ENCODE measurements at places on chromosomes 2 and 18.

DNA sequence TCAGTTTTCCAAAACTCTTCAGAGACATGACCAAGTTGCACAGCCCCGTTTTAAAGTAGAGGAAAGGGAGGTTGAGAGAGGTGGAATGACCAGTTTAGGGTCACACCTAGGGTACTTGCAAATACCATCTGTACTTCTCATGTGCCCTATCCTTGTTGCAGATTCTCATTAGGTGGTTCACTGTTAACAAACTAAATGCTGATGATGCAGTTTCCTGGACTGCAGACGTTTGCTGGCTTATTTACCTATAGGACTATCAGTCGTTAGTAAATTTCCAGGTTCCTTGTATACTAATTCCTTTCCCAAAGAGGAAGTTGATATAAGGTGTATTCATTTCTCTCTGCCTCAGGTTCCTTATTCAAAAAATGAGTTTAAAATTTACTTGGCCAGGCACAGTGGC, 1.4 kb downstream of the FARP2 start:
- DNase-seq, result no peak

- DNase-seq, result no peak
Observed at GRCh38 chr2:224360801-224361251, 41.1 kb downstream of the FAM124B start.

DNA sequence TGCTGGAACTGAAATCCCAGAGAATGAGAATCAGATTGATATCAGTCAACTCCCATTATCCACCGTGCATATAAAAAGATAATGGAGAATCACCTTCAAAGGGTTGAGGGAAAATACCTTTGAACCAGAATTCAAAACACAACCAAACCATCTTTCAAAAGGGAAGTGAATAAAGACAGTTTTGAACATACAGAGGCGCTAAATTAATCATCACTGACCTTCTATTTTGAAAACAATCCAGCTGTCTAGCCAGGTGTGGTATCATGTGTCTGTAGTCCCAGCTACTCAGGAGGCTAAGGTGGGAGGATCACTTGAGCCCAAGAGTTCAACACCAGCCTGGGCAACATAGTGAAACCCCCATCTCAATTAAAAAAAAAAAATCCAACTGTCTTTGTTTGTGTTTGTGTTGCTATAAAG, 63.6 kb downstream of the TRABD2A start:
- no peak for DNase-seq

- no peak for DNase-seq
Observed at GRCh38 chr2:156339865-156340264, 7.3 kb upstream of the NR4A2 start.

GRCh38 chr2:85933753-85934594, 45.2 kb upstream of the ST3GAL5 start:
- peak; percentile 92 for DNase-seq

DNA sequence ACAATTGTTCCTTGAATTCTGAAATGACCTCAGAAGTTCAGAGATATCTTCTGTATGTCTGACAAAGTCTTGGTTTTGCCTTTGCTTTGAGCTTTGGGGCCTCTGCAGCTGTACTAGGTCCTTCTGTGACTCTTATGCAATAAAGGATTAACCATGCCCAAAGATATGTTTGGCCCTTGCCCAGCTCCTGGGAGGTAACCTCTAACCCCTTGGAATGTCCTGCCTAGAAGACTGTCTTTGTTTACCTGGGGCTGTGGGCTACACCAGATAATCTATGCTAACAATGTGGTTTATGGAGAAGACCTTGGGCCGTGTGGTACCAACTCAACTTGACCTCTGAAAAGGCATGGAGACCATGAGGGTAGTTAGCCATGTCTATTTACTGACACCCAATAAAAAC, 140.9 kb upstream of the CAPN13 start:
- DNase-seq, result no peak

DNA sequence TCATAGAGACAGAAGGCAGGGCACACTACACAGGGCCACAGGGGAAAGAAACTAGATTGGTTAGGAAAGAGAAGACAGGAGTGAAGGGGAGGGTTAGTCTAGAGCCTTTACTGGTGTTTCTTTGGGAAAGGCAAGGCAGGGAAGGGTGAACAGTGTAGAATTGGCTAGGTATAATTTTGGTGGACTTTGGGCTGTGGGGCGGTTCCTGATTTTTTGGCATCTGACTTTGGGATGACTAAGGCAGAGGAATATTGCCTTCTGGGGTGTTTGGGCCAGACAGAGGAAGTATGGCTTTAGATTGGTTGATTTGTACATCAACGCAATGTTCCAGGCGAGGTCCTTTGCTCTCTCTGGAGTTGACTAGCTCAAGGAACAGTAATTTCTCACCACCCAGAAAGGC, 534.8 kb downstream of the DCC start:
- no peak for DNase-seq

DNA sequence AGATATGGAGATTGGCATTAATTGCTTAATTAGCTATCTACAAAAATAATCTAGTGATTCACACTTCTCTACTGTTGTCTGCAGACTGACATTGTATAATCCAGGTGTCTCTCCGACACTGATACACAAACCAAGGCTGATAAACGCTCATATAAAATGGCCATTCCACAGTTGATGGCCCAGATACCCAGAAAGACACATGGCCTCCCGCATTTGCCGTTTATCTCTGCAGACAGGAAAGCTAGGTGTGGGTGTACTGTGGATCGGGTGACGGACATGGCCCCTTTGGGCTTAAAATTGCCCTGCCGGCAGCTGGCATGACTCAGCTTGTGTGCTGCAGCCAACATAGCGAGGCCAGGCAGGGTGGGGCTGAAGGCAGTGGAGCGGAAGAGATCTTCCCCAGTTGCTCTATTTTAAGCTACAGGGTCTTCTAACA, 18.5 kb downstream of the PMAIP1 start:
- peak; percentile 43 for DNase-seq

GRCh38 chr2:231462729-231463465, 1.4 kb downstream of the NCL start:
- DNase-seq, result no peak

DNA sequence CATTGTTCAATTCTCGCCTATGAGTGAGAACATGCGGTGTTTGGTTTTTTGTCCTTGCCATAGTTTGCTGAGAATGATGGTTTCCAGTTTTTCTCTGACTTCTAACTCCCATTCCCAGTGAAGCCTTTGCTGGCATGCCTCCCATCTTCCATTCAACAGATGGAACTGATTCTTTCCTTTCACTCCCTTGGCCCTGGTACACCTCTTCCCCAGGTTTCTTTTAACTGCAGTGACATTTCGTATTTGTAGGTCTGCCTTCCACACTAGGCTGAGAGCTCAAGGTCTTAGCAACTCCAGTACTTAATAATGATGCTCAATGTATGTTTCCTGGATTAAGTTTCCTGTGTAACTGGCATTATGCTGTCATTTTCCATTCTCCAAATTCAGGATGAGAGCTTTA, 48.5 kb downstream of the GAREM1 start:
- no peak for DNase-seq

GRCh38 chr18:24114924-24115549, 23.8 kb upstream of the CABYR start:
- no peak for DNase-seq

DNA sequence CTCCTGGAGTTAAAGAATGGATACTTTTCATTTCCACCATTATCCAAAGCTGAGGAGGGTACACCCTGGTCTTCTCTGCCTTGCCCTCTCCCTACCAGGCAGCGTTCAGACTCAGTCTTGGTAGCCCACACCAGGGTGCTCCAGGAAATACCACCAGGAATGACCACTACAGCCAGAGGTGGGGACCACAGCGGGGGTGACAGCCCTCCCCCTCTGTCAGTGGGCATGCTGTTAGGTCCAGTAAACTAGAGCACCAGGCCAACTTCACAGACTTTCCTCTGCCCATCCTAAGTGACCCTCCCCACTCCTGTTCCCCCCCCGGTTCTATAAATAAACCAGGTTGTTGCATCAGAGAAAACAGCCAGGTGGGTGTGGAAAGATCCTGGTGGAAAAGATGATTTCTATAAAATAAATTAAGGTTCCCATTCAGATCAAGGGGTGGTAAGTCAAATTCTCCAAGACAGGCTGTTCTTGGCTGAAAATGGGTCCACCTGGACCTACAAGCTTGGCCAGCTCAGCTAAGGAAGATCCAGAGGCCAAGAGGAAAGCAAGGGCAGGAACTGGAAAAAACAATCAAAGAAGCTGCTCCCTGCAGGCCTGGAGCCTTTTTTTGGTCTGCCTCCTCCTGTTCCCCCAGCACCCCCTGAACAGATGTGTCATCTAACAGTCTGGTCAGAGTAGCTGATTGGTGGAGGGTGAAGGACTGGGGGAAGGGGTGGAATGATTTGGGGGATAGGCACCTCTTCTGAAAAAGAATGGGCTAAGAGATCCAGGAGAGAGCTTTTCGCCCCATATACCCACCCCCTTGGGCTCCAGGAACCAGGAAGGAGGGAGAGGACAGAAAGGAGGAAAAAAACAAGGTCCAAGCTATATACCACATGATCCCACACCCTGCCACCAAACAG, 2.3 kb downstream of the RAB11FIP5 start:
- DNase-seq, result peak; percentile 71

- DNase-seq, result no peak
Observed at GRCh38 chr2:54370405-54371104, 85.6 kb upstream of the SPTBN1 start.

GRCh38 chr2:188364033-188364630, 72.5 kb downstream of the GULP1 start:
- DNase-seq, result no peak

GRCh38 chr2:223944166-223944702, 901 bp downstream of the WDFY1 start:
- no peak for DNase-seq

DNA sequence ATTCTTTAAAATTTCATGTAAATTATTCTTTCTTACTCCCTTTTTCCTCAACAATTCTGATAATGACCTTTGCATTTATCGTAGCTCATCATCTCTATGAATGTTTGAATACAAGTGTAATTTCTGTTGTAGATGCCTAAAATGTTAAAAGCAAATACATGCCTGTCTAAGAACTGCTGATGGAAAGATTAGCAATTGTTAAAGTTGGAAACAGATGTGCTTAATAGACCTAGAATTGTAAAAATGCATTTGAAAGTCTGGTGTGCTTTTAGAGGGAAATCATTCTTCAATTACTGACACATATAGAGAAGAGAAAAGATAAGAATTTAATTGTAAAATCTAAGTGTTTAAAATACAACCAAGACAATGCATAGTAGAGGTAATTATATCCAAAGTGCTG, 50.4 kb downstream of the CCDC102B start:
- no peak for DNase-seq

GRCh38 chr18:23803755-23804154, 114.5 kb downstream of the LAMA3 start:
- no peak for DNase-seq

- DNase-seq, result peak; percentile 90
Observed at GRCh38 chr2:3465844-3466481, 53.4 kb downstream of the ADI1 start.

- DNase-seq, result peak; percentile 64
Observed at GRCh38 chr2:55010149-55010591, 40.1 kb downstream of the RTN4 start.

DNA sequence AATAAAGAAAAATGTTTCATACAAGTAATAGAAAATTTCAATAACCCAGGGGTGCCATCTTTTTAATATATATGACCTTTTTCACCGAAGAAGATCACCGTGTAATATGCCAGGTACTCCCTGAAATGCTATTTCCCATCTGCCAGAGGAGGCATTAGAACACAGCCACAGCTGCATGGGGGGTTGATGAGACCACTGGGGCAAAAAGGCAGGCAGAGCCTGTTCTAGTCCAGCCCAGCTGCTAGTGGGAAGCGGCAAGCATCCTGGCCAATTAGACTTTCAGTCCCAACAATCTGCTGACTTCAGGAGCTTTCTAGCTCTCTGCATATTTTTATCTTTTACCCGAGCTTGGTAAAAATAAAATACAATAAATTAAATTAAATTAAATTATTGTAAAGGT, 362.6 kb downstream of the RIT2 start:
- no peak for DNase-seq

DNA sequence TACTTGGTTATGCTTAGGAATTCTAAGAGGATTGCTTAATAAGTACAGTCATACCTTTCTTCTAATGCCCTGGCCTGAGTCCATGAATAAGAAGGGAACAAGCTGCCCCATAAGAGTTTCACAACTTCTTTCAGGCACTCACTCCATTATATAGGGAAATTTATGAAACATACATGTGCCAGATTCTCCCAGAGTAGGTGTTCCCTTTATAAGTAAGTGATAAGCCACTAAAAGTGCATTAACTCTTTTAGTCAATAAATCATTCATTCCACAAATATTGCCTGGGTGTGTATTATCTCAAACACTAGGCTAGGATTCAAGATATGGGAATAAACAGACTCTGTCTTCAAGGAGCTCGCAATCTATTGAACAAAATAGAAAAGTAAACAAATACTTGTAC, 84.5 kb upstream of the RBBP8 start:
- peak; percentile 76 for DNase-seq

- peak; percentile 23 for DNase-seq
Observed at GRCh38 chr2:241933179-241933911, 63.8 kb downstream of the RTP5 start.

- peak; percentile 77 for DNase-seq
Observed at GRCh38 chr2:45812011-45812500, 160.6 kb downstream of the PRKCE start.

- DNase-seq, result peak; percentile 65
Observed at GRCh38 chr2:16650287-16651249, 15.1 kb downstream of the CYRIA start.

DNA sequence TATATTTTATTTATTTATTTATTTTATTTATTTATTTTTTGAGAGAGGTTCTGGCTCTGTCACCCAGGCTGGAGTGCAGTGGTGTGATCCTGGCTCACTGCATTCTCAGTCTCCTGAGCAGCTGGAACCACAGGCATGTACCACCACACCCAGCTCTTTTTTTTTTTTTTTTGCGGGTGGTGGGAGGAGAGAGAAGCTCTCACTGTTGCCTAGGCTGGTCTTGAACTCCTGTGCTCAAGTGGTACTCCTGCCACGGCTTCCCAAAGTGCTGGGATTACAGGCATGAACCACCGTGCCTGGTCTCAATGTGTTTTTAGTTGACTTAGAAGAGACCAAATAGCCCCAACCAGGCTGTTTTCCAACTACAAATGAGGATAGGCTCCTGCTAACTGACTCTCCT, 80.7 kb downstream of the PDCL3 start:
- no peak for DNase-seq

GRCh38 chr2:35526741-35527140, 828.8 kb upstream of the CRIM1 start:
- DNase-seq, result no peak

GRCh38 chr2:45879406-45879805, 227.9 kb downstream of the PRKCE start:
- DNase-seq, result no peak
